ENCODE measurements at places on chromosomes 7 and 10.

DNA sequence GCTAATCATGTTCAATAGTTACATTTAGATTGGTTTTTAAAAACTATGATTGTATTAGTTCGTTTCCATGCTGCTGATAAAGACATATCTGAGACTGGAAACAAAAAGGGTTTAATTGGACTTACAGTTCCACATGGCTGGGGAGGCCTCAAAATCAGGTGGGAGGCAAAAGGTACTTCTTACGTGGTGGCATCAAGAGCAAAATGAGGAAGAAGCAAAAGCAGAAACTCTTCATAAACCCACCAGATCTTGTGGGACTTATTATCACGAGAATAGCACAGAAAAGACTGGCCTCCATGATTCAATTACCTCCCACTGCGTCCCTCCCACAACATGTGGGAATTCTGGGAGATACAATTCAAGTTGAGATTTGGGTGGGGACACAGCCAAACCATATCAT, 34.1 kb upstream of the CC2D2B start:
- DNase-seq, result no peak

GRCh38 chr7:149573519-149573918, 75.9 kb upstream of the ZNF746 start:
- no peak for DNase-seq

DNA sequence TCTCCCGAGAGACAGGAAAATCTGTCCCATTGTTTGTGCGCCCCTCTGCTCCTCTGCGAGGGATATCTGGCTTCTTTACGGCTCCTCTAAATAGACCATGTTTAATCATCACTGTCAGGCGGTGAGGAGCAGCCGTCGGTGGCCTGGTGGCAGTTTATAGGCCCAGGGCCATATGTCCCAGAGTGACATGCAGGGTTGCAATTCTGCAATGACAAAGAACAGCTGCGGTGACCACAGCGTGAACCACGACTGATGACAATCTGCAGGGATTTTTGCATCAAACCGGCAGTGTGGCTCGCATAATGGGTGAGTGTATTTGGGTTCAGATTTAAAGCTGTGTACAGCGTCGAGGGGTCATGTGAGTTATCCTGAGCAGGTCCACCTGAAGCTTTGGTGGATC, 41.5 kb downstream of the GATA3 start:
- DNase-seq, result no peak

DNA sequence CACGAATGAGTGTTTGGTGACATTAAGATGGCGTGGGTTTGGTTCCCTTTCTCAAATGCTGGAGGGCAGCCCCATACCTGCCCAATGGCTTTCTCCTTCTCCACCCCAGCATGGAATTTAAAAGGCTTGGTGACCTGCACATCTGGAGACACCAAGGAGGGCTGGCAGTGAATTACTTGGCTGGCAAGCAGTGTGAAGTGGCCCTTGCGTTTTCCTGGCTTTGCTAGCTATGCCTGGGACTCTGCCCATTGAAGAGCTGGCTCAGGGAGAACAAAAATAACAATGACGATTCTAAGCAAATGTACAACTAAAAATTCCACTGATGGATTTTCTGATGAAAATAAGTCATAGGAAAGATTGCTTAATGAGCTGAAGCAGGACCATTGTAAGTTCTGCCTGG, 203.7 kb downstream of the CYP26A1 start:
- DNase-seq, result no peak

- no peak for DNase-seq
These were observed 332.7 kb downstream of the FGFR2 start for GRCh38 chr10:121265360-121266123.
